ENCODE measurements at places on chromosomes 16 and 17. TPM values are rescaled to one million over a fixed set of nuclear protein-coding genes. Genes with fewer than 3 reads are reported as not detected.

DNA sequence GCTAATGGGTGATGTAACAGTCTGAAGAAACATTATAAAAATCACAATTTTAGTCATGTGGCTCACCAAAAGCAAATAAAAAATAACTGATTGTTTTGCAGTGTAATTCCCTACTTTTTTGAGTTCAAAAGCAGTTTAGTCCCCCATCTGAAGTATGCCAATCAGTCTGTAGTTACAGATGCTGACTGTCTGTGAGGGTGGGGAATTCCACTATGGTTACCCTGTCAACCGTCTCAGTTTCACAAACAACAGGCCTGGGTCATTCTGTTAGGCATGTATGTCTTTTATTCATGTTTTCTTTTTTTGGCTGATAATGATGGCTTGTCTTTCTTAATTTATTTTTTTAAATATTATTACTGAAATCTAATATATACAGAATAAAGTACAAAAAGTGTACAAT lies 69.3 kb downstream of the STXBP4 start:
- no peak overlapping the region for H3K4me3 ChIP-seq
- H3K27me3 ChIP-seq, result no peaks in the 10 kb centered on the region
- H3K4me1 ChIP-seq, result no peaks in the 10 kb centered on the region
- no peaks in the 10 kb centered on the region for H3K36me3 ChIP-seq
- DNase-seq, result no peak

- H3K27ac ChIP-seq, result peak overlapping the region; percentile 22
- peak; percentile 24 for DNase-seq
- peak overlapping the region; percentile 71 for H3K4me3 ChIP-seq
Measured at GRCh38 chr16:29790949-29791844, 646 bp downstream of the KIF22 start.

DNA sequence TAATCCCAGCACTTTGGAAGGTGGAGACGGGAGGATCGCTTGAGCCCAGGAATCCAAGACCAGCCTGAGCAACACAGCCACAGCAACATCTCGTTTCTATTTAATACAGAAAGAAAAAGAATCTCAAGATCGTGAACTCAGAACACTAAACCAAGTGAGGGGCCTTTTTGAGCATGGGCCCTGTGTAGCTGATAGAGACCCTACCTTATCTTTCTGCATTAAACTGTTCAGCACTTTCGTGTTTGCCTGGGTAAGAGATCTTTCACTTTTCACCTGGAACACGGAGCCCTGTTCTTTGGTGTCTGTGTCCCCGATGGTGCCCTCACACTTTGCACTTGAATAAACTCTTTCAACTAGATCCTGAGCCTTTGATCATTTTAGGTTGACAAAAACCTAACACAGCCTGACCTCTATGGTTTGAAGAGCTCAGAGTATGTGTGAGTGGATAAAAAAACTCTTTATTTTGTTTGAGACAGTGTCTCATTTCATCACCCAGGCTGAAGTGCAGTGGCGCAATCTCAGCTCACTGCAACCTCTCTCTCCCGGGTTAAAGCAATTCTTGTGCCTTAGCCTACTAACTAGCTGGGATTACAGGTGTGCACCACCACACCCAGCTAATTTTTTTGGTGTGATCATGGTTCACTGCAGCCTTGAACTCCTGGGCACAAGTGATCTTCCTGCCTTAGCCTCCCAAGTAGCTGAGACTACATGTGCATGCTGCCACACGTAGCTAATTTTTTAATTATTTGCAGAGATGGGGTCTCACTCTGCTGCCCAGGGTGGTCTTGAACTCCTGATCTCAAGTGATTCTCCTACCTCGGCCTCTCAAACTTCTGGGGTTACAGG lies 83.8 kb upstream of the GRIN2A start:
- DNase-seq, result no peak
- no peaks in the 10 kb centered on the region for H3K36me3 ChIP-seq
- H3K27me3 ChIP-seq, result no peaks in the 10 kb centered on the region

- no peak for DNase-seq
- H3K27me3 ChIP-seq, result peaks cover 4% of the 10 kb centered on the region
- no peaks in the 10 kb centered on the region for H3K36me3 ChIP-seq
- no peak overlapping the region for H3K4me3 ChIP-seq
Measured at GRCh38 chr16:85757341-85757822, 6.5 kb upstream of the C16orf74 start.

DNA sequence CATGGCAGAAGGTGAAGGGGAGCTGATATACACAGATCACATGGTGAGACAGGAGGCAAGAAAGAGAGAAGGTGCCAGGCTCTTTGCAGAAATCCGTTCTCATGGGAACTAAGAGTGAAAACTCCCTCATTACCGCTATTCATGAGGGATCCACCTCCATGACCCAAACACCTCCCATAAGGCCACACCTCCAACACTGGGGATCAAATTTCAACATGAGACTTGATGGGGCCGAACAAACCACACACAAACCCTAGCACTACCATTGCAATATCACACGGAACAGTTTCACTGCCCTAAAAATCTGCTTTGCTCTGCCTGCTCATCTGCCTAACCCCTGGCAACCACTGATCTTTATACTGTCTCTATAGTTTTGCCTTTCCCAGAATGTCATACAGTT lies 34.8 kb downstream of the C17orf67 start:
- H3K27me3 ChIP-seq, result peaks cover 5% of the 10 kb centered on the region
- DNase-seq, result no peak
- no peaks in the 10 kb centered on the region for H3K36me3 ChIP-seq
- no peak overlapping the region for H3K4me3 ChIP-seq

GRCh38 chr17:17714261-17714866 lies 33.1 kb downstream of the RAI1 start:
- no peak for DNase-seq
- H3K27me3 ChIP-seq, result no peaks in the 10 kb centered on the region
- no peaks in the 10 kb centered on the region for H3K36me3 ChIP-seq

Gene XAF1
- 4.1 TPM for total RNA-seq

Gene HIC1
- 8.8 TPM for total RNA-seq

Gene KRT20
- 2.4 TPM for total RNA-seq

Gene PMFBP1
- 1.4 TPM for total RNA-seq

Gene WNT3
- 6.1 TPM for total RNA-seq

Gene IKZF3
- not detected for total RNA-seq

Gene HS3ST3A1
- total RNA-seq, result 2.0 TPM

Gene ADAMTS18
- total RNA-seq, result 2.7 TPM
